Frontal cortex (tissue), 4 donors: ENCODE measurements at places on chromosomes 6 and 20. TPM values are rescaled to one million over a fixed set of nuclear protein-coding genes. Genes with fewer than 3 reads are reported as not detected.

MCM9 gene
- 6.9 TPM for total RNA-seq

GPR6 gene
- 7.3 TPM for total RNA-seq

NKAIN4 gene
- 14.7 TPM for total RNA-seq

RIMS4 gene
- total RNA-seq: 43.2 TPM

DSP gene
- total RNA-seq: 6.9 TPM

TFAP2C gene
- total RNA-seq: 2.4 TPM
